ENCODE measurements at places on chromosomes 16 and 17. TPM values are rescaled to one million over a fixed set of nuclear protein-coding genes. Genes with fewer than 3 reads are reported as not detected.

DNA sequence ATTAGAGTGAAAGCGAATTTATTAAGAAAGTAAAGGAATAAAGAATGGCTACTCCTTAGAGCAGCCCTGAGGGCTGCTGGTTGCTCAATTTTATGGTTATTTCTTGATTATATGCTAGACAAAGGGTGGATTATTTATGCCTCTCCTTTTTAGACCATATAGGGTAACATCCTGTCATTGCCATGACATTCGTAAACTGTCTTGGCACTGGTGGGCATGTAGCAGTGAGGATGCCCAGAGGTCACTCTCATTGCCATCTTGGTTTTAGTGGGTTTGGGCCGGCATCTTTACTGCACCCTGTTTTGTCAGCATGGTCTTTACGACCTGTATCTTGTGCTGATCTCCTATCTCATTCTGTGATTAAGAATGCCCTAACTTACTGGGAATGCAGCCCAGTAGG, 58.2 kb downstream of the TANC2 start:
- no peaks in the 10 kb centered on the region for H3K27me3 ChIP-seq
- no peak for DNase-seq
- no peaks in the 10 kb centered on the region for H3K4me1 ChIP-seq
- H3K27ac ChIP-seq, result no peak overlapping the region
- H3K36me3 ChIP-seq, result no peaks in the 10 kb centered on the region

DNA sequence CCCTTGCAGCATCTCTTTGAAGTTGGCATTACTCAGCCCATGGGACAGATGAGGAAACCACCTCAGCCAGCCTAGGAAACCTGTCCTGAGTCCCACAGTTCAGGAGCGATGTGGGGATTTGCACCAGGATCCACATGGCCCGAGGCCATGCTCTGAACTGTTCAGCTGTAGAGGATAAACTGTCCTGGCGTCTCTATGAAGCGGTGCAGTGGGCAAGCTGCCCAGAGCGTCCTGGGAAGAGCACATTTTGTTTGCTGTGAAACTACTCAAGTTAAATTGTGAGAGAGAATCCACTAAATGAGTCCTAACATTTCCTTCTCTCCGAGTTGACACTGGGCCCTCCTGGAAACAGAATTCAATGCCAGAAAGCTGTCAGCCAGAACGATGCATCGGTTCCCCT, 276.6 kb upstream of the TNRC6C start:
- no peaks in the 10 kb centered on the region for H3K4me1 ChIP-seq
- no peak overlapping the region for H3K4me3 ChIP-seq
- no peak overlapping the region for H3K27ac ChIP-seq
- H3K36me3 ChIP-seq, result no peaks in the 10 kb centered on the region

DNA sequence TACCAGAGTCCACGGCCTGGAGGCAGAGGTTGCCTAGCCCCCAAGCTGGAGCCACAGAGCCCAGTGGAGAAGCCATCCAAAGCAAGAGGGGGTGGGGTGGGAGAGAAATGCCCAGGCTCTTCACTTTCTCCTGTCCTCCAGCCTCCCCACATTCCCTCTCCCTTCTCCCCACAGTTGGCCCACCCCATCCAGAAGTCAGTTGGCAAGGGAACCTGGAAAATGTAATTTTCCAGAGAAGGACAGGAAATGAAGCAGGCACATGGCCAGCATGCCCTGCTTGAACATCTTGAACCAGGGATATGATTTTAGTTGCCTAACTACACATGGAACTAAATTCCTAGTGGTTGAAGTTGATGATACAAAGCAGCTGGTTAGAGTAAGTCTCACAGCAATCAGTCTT, 73.3 kb upstream of the IRX6 start:
- no peaks in the 10 kb centered on the region for H3K36me3 ChIP-seq
- no peak overlapping the region for H3K27ac ChIP-seq
- H3K4me1 ChIP-seq, result no peaks in the 10 kb centered on the region
- no peak overlapping the region for H3K4me3 ChIP-seq
- H3K27me3 ChIP-seq, result no peaks in the 10 kb centered on the region
- no peak for DNase-seq

- peak; percentile 54 for DNase-seq
- peak overlapping the region; percentile 86 for H3K27ac ChIP-seq
- H3K4me3 ChIP-seq, result peak overlapping the region; percentile 88
- H3K27me3 ChIP-seq, result no peaks in the 10 kb centered on the region
- peaks cover 7% of the 10 kb centered on the region for H3K4me1 ChIP-seq
- H3K36me3 ChIP-seq, result no peaks in the 10 kb centered on the region
Observed at GRCh38 chr16:4426021-4426684, 485 bp downstream of the DNAJA3 start.

LPO gene
- not detected for total RNA-seq

Measured in colonic mucosa (tissue), 4 donors.